ENCODE measurements at places on chromosomes 4 and X. TPM values are rescaled to one million over a fixed set of nuclear protein-coding genes. Genes with fewer than 3 reads are reported as not detected.

Gene PRSS12
- not detected for total RNA-seq

Gene DCX
- not detected for total RNA-seq

Gene CENPVL3
- not detected for total RNA-seq

Gene ADH1C
- total RNA-seq: not detected

Gene SCML2
- 2.1 TPM for total RNA-seq

Gene KLF3
- total RNA-seq: 15.9 TPM

Gene RIPPLY1
- total RNA-seq: not detected

Gene ZMAT1
- 19.8 TPM for total RNA-seq

Gene SULT1E1
- total RNA-seq: not detected

Gene TMPRSS11B
- not detected for total RNA-seq

Gene ALPK1
- 26.7 TPM for total RNA-seq

Gene FDCSP
- total RNA-seq: not detected

Gene NLRP2B
- total RNA-seq: not detected

Gene GPR173
- 0.10 TPM for total RNA-seq

Gene MAP7D3
- 12.2 TPM for total RNA-seq

Measured in activated B cell treated with CpG ODN at 0.5 μM for 24 hours (primary cell).